ENCODE measurements at places on chromosomes 12 and 14. TPM values are rescaled to one million over a fixed set of nuclear protein-coding genes. Genes with fewer than 3 reads are reported as not detected.

DNA sequence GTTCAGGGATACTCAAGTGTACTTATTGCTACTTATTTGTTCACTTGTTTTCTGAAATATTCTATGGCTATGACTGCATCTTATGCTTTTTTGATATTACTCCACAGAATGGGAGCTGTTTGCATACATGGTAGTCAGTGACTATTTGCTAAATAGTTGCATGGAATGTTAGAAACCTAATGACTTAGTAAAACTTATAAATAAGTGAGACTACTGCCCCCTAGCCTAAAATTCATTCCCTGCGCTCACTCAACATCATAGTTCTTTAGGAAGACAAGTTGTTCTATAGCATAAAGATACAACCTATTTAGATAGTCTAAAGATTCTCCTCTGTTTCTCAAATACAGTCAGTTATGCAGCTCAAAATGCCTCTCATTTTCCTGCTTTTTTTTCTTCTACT, 305.5 kb downstream of the CEP128 start:
- H3K36me3 ChIP-seq = no peaks in the 10 kb centered on the region
- no peak for DNase-seq
- no peak overlapping the region for H3K27ac ChIP-seq
- no peaks in the 10 kb centered on the region for H3K4me1 ChIP-seq

KRT83 gene
- not detected for total RNA-seq

- no peak overlapping the region for H3K4me3 ChIP-seq
- no peaks in the 10 kb centered on the region for H3K27me3 ChIP-seq
- DNase-seq = no peak
Observed at GRCh38 chr14:70836946-70837345, 27.6 kb upstream of the MAP3K9 start.

GALNT9 gene
- 0.25 TPM for total RNA-seq

CCDC196 gene
- not detected for total RNA-seq

DNA sequence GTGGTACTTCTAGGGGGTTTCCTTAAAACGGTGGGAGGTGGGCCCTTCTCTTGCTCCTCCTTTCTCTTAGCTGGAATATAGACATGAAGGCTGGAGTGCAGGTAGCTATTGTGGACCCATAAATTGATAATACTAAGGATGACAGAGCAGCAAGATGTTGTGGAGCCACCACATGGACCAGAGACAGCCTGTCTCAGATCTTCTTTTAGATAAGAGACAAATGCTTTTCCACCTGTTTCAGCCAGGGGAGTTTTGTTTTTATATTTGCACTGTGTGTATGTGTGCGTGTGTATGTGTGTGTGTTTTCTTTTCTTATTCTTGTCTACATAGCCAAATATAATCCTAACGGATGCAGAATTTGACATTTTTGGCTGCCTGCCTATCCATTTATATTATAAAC, 62.9 kb upstream of the HIF1A start:
- H3K27ac ChIP-seq = no peak overlapping the region
- no peaks in the 10 kb centered on the region for H3K27me3 ChIP-seq
- no peaks in the 10 kb centered on the region for H3K4me1 ChIP-seq

TBX5 gene
- not detected for total RNA-seq
